SJSA1 (cell line): ENCODE measurements at places on chromosomes 1 and 21. TPM values are rescaled to one million over a fixed set of nuclear protein-coding genes. Genes with fewer than 3 reads are reported as not detected.

Gene DNTTIP2
- 35.6 and 40.1 TPM in 2 replicates for total RNA-seq

DNA sequence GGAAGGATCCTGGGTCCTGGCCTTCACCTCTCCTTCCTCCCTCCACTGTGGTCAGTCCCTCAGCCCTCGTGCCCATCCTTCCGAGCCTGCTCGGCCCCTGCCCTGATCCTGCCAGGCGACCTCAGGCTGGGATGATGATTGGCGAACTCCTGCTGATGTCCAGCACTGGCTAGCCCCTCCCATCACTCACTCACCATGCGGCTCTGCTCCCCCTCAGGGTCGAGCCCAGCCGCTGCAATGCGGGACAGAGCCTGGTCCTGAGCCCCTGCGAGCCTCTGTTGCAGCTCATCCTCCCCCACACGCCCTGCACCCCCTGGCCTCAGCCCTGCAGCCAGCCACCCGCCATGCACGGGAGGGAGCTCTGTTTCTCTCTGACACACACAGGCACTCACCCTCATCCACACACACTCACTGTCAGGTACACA is 100.2 kb downstream of the DMRTB1 start:
- DNase-seq = no peak

Gene FAM43B
- total RNA-seq = not detected in 2 replicates

Gene AVPR1B
- total RNA-seq = not detected in 2 replicates

GRCh38 chr1:2541619-2542245 is 11.7 kb upstream of the HES5 start:
- DNase-seq = no peak

- no peak for DNase-seq
Measured at GRCh38 chr1:77834771-77835334, 53.6 kb upstream of the NEXN start.

- DNase-seq = no peak
Measured at GRCh38 chr1:7345516-7345915, 425.6 kb upstream of the VAMP3 start.

GRCh38 chr1:212700223-212700891 is 717 bp upstream of the BATF3 start:
- DNase-seq = no peak

Gene NOS1AP
- total RNA-seq = 0.16 TPM in 1 of 2 replicates, not detected in the other

DNA sequence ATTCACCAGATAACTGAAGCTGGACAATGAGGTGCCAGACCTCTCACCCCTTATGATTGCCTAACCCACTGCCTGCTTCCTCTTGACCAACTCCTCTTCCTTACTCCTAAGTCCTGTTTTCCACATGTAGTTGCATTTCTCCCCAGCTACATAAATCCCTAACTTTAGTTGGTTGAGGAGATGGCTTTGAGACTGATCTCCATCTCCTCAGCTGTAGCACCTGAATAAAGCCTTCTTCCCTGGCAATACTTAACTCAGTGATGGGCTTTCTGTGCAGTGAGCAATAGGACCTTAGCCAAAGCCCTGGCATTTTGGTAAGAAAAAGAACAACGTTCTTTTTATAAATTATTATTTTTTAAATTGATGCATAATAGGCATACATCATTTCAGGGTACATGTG is 691.1 kb downstream of the MATN1 start:
- no peak for DNase-seq

DNA sequence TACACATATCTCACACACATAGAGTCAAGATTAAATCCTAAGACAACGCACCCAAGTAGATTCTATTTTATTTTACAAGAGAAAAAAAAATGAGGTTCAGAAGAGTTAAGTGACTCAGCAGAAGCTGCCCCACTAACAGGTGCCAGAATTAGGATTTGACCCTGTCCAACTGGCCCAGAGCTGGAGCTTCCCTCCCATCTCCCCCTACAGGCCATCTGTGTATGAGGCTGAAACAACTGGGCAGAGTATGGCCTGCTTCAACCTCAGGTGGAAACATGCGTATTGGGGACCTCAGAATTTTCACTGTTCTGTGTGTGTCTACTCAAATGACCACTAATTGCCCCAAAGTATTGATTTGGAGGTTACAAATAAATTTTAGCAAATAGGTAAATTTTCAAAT is 29.9 kb downstream of the PSMG1 start:
- DNase-seq = no peak

Gene SLC16A4
- 7.0 and 17.4 TPM in 2 replicates for total RNA-seq
